ENCODE measurements at places on chromosomes 6 and 20.

- DNase-seq, result no peak
Observed at GRCh38 chr6:44007818-44008621, 119.2 kb downstream of the MRPL14 start.

DNA sequence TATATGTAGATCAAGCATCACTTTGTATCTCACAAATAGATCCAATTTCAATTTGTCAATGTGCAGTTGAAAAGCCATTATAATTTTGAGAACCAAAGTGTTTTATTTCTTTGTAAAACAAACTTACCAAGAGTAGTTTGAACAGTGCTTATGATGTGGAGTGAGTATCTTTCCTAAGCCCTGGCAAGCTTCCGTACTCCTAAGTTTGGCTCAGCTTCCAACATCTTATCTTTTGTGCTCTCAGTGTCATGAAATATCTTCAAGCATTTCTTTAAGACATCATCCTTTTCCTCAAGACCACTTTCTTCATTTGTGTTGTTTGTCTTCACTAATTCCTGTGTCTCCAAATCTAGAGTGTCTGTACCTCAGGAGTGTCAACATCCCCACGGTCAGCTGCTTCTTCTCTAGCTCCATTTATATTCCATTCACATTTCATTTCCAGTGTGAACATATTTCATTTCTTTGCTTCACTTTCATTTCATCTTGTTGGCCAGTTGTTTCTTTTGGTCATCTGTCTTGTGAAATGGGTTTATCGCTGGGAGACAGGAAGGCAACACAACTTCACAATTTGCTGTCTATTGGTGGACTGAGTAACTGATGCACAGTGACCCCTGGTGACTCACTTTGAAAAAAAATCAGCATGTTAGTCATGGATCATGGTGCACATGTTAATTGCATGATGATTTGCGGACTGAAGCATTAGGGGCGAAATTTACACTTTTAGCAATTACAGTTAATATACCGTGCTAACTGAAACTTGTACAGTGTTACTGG, 36.9 kb downstream of the SLC24A3 start:
- DNase-seq, result no peak

- no peak for DNase-seq
Observed at GRCh38 chr6:14824484-14825275, 421.2 kb upstream of the JARID2 start.

DNA sequence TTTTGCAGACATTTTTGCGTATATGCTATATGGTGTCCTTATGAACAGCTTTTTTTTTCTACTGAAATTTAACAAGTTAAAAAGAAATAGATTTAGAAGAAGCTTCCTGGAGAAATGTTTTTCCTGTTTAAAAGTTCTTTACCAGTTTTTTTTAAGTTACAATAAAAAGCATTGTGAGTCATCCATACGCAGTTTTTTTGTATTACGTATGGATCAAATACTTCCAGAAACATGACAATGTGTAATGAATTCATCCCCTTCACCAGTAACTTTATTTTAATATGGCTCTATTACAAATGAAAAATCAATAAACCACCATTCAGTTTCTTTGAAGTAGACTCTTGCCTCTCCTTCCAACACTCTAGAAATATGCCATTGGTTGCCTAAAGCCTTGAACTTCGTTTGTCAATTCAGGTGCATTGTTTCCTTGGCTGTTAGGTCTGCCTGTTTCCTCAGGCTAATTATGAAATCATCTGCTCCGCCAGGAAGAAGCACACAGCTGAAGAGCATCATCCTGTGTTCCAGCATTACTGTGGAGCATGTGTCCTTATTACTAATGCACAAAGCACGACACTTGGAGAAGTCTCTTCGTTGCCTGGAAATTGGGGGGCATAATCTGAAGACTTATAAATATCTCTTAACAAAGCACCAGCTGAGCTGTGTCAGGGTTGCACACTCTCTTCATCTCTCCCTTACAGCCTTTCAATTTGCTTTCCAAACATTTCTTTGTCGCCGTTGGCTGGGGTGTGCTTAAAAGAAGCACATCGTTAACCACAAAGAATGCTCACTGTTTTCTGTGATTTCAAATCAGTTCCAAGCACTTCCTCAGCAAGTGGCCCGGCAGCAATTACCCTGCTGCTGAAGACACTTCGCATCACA, 9.6 kb downstream of the MOXD1 start:
- no peak for DNase-seq

- DNase-seq, result no peak
Observed at GRCh38 chr6:64034910-64035655, 399.5 kb downstream of the PHF3 start.

- DNase-seq, result no peak
Observed at GRCh38 chr6:154668156-154668555, 65.1 kb upstream of the SCAF8 start.
